Keratinocyte (primary cell): ENCODE measurements at places on chromosomes 6 and 20.
A peak's percentile ranks its signal among the peaks of the same experiment; 100 is the strongest.

DNA sequence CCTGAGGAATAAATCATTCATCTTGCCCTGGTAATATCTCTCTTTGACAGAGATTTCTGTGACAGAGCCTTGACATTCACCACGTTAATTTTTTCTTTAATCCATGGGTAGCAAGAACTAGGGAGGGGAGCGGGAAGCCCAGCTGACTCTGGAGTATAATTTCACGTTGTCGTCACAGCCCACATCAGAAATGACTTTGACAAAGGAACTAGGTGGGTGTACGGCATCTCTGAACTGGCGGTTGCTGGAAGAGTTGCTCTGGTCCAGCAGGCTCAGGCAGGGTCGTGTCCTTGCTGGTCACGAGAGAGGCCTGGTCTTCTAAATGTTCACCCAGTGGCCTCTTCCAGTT is 397.1 kb upstream of the CNR1 start:
- DNase-seq: no peak

- DNase-seq: peak; percentile 35
Measured at GRCh38 chr20:19697415-19697814, 60.6 kb upstream of the RIN2 start.

DNA sequence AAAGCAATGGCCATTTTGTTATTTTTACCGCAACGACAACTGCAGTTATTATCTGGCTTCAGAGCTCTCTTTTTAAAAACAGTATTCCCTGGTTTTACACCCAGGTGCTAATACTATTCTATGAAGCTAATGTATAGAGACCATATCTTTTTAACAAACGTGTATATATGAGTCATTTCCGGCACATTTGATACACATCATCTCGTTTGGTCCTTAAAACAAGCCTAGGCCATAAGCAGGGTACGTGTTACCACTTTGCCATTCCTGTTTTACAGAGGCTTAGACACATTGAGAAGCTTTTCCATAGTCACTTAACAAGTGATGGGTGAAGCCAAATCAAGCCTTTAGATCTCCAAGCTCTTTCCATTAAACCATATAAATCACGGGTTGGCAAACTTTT is 5.5 kb downstream of the TRAF3IP2 start:
- no peak for DNase-seq

DNA sequence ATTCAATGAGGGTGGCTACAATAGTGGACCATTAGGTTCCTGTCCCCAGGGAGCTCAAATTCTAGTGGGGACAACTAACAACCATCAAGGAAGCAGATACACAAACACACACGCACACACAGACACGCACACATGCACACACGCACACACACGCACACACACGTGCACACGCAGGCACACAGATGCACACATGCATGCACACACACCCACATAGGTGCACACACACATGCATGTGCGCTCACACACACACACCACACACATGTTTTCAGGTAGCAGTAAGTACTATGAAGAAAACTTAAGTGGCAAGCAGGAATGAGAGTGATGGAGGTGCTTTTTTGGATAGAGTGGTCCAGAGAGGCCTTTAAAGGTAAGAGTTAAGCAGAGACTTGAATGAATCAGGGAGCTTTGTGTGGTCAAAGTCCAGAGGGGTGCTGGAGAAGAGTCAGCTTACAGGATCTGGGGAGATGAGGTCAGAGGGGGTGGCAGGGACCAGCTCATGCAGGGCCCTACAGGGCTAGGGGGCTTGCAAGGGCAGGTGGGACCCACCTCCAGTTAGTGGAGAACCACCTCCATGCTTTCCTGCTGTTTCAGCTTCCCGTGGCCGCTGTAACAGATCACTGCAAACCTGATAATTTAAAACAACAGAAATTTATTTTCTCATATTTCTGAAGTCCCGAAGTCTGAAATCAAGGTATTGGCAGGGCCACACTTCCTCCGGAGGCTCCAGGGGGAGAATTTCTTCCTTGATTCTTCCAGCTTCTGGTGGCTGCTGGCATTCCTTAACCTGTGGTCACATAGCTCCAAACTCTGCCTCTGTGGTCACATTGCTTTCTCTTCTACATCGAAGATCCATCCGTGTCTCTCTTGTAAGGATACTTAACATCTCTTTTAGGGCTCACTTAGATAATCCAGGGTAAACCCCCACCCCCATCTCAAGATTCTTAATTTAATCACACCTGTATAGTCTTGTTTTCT is 6.9 kb upstream of the NSFL1C start:
- DNase-seq: no peak

- peak; percentile 11 for DNase-seq
Measured at GRCh38 chr6:12637960-12638641, 78.5 kb upstream of the PHACTR1 start.

- DNase-seq: no peak
Measured at GRCh38 chr6:166629628-166630027, 2.6 kb upstream of the RPS6KA2 start.

DNA sequence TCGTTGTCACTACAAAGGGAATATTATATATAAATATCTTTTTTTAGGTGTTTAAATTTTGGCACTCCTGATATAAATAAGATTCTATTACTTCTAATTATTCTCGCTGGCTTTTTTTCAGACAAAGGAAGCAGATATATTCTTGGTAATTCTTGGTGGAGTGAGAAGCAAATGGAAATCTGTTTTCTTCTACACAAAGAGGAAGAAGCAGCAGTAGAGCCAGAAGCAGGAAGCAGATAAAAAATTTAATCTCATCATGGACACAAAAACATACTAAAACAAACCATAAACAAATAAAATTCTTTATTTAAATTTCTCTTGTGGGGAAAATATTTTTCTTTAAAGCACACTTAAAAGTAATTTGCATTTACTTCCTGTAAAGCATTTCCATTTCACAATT is 3.7 kb upstream of the KIAA0319 start:
- DNase-seq: no peak
